ENCODE measurements at places on chromosomes 2 and 18.

GRCh38 chr2:190533968-190534309, 583 bp downstream of the NEMP2 start:
- peak; percentile 44 for DNase-seq

DNA sequence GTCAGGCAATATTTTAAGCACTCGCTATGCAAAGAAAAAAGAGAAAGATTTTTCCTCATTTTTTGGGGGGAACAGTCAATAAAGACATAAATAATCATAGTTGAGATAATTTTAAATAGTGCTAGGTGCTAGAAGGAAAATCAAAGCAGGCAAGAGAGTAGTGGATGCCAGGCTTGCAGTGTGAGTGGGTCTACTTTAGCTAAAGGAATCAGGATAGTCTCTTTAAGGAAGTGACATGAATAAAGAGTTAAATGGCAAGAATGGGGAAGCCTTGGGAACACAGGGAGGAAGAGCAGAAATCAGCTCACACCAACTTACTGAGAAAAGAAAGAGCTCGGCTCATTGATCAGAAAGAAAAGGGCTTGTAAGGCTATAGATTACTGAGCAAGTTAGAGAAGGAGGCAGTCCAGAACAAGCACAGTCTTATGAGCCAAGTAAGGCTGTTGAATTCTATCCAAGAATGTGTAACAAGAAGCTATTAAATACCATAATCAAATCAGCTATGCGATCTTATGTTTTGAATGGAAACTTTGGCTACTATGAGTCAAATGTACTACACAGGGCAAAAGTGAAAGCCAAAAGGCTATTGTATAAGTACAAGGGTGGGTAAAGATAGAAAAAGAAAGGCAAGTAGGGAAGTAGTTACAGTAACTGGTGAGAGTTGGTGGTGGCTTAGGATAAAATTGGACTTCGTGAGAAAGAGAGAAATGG, 833.8 kb upstream of the PIK3C3 start:
- DNase-seq: no peak

GRCh38 chr2:54599326-54599710, 124.1 kb upstream of the EML6 start:
- DNase-seq: no peak

DNA sequence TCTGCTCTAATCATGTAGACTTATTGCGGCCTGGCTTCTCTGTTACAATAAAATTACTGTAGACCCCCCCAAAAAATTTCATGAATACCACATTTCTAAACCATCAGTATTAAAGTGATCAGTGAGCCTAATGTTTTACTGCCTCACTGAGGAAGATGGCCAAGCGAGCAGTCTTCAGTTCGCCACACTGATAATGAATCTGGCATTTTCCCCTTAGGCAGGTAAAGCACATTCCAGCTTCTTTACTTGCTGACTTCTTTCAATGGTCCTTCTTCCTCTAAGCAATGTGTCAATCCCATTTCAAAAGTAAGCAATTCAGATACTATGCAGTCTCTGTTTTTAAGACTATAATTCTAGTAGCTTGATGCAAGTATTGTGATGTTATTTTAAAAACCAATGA, 137.6 kb downstream of the LAMA1 start:
- no peak for DNase-seq

DNA sequence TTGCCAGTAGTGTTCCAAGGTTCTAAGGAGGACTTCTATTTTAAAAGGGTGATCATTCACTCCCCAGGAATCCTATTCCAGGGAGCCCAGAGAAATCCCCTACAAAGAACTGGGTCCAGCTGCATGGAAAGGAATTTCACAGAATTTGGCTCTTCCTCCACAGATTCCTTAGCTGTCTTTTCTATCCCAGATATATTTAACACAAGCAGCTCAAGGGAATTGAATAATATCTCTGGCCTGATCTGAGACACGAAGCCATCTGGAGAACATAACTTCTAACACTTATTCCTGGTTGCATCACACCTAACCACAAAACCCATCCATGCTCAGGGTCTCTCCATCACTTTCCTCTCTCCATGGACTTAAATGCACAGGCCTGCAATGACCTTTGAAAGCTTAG, 306.7 kb upstream of the ACVR2A start:
- no peak for DNase-seq

GRCh38 chr18:74248595-74248994, 43.2 kb downstream of the CYB5A start:
- no peak for DNase-seq

GRCh38 chr2:9220201-9220600, 13.6 kb downstream of the ASAP2 start:
- no peak for DNase-seq

DNA sequence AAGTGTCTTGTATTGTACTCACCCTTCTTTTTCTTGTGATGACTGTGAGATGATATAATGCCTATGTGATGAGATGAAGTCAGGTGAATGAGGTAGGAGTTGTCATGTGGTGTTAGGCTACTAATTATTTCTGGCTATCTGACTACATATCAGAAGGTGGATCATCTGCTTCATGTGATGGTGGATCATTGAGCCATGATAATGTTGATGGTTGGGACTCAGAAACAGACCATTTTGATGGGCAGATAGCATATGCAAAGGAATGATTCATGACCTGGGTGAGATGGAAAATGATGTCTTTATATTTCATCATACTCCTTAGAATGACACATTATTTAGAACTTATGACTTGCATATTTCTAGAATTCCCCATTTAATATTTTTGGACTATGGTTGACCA, 19.5 kb downstream of the ANKRD30B start:
- DNase-seq: no peak

- no peak for DNase-seq
These were observed 97.6 kb downstream of the UXS1 start for GRCh38 chr2:106096299-106097037.

DNA sequence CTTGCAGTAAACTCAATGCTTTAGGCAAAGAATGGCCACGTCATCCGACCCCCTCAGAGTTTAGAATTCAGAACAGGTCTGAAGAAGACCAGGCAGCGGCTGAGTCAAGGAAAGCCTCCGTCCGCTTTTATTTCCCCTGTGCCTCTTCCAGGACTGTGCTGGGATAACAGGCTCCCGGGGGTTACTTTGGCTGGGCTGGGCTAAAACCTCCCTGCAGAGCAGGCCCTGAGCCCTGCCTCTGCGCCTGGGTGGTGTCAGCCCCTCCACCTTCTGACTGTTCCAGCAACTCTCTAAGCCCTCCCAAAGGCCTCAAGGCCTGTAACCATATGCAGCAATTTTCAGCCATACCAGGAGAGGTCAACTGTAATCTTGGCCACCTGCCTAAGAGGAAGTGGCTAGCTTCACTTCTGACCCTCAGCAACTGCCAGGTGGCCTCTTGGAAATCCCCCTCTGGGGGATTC, 166.5 kb downstream of the RPIA start:
- DNase-seq: no peak

- DNase-seq: no peak
These were observed 129.6 kb downstream of the CERS6 start for GRCh38 chr2:168585700-168586099.

DNA sequence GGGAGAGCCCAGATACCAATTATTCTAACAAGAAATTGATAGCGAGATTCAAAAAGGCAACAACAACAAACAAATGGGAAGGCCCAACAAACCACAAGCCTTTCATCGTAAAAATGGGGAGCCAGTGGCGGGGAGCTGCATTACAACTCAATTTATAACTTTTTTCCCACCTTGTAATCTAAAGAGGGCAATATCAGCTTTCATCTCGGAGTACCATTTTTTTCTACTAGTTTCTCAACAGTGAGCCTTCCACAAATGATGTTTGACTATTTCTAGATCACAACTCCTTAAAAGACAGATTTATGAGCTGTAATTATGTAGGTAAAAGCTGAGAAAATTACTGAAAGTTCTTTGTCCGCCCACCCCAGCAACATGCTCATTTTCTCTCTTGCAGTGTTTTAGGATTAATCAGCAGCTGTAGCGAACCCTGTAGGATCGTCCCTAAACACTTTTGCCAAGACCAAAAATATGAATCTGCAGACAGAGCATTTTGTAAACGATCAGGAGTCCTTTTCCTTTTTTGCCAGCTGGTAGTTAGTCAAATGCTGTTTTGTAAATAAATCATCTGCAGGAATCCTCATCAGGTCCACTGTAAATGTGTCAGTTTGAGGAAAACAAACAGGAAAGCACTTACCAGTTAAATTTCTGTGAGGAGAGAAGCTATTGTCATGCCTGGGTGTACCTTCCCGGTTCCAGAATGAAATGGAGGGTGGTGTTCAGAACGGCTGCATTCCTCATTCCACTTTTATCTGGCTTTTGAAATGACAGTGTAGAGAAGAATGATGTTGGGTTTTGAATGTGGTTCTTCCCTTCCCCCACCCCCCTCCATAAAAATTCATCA, 53.2 kb downstream of the EEF1B2 start:
- DNase-seq: no peak
